ENCODE measurements at places on chromosomes 7 and 10.

DNA sequence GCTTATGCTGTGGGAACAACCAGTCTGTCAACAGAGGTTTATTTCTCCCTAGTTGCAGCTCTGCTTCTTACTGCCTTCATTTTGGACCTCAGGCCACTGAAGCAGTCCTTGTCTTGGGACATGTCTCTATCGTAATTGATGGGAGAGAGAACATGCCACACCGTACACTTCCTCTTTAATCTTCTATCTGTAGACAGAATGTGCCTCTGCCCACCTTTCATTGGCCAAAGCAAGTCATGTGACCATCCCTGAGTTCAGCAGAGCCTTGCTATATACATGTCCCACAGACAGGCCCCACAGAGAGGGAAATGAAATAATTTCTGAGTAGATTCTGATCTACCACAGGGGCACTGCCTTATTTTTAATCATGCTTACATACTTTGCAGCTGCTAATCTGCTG is 98.0 kb downstream of the KCND2 start:
- DNase-seq = no peak

DNA sequence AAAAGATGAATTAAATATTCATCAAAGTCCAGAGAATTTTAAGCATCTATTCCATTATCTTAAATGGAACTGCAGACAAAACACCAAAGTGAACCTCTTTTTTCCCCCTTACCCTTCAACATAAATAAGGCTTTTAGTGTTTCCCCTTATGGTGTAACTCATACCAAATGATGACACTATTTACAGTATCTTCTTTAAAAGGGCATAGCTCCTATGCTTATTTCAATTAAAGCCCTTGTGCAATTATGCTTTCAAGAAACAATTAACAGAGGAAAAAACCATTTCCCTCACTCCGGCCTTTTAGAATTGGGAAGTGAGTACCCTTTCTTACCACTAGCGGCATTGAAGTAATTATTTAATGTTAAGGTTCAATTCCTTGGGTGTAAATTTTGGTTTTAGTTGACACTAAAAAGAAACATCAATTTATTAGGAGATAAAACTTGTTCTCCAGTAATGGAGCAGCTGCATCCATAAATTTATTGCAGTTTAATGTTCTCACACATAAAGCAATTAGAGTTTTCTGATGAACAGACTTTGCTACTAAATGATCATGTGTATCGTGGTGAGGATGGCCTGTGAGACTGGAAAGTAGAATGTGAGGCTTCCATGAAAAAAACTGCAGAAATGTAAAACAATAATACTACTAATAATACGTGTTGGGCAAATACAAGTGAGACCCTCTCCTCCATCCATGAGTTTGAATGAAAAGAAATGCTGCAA is 661.3 kb downstream of the PARD3 start:
- DNase-seq = no peak

DNA sequence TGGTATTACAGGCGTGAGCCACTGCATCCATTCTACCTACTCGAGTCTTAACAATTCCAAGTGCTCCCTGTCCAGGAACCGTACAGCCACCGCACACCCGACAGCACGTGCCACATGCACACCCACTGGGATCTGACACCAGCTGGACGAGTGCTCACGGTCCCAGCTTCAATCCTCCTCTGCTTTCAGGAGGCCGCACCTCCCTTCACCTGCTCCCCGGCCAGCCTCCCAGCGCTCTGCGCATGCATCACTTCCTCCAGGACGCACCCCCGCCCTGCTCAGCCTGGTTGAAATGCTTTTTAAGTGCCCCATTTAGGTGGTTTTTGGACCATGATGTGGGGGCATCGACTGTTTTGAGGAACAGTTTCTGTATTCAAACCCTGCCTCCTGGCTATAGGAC is 47.3 kb upstream of the TMEM213 start:
- DNase-seq = no peak

GRCh38 chr7:55251313-55251712 is 113.8 kb upstream of the LANCL2 start:
- no peak for DNase-seq

DNA sequence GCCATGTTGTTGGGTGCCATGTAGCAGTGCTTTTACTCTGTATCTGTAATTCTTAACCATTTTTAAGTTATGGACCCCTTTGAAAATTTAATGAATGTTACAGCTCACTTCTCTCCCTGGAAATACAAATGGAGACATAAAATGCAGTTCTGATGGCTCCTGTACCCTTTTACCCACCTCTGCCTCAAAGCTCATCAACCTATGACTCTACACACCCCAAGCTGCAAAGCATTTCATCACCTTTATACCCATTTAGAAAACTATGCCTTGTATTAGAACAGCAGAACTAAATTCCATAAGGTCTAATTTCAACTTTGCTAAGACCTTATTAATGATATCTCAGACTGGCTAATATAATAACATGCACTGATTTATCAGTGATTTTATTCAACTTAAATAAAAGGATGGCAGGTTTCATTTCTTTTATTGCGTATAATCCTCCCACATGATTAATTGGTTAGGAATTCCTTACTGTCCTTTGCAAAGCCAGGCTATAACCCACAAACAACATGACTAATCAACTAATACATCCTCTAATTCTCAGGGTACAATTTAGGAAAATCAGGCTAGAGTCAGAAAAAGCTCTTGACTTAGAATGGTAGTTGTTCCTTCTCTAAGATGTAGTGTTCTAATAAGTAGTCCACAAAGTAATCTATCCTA is 68.1 kb downstream of the CPEB3 start:
- no peak for DNase-seq

- DNase-seq = no peak
Measured at GRCh38 chr10:113978802-113979201, 64.9 kb upstream of the ADRB1 start.

DNA sequence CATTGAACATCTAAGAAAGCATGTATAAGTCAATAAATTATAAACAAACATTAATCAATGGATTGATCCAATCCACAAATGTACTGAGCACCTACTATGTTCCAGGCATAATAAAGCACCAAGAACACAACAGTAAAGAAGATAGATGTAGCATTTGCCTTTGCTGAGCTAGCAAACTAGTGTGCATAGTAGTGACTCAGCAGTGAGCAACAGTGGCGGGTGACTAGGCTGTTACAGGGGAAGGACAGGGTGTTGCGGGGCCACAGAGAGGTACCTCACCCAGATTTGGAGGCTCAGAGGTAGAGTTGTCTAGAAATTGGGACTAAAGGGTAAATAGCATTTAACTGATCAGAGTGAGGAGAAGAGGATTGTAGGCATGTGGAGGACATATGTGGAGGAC is 83.6 kb downstream of the NXPH1 start:
- no peak for DNase-seq

DNA sequence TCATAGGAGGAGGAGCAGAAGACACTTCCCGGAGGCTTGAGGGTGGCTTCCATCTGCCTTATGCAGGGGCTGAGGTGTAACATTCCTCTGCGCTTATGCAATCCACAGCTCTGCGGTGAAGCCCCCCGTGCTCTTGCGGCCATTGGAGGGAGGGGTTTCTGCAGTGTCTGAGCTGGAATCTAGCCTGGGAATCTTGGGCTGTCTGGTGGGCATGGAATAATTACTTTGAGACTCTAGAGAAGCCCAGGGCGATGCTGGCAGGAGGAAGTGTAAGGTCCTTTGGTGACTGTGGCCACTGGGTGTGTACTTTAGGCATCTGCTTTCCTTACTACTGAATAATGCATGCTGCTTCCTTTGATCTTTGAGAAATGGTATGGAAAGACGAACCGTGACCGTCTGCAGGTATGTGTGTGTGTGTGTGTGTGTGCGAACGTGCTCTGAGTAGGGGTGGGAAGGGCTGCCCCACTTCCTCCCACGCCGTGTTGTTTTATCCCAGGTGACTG is 181.0 kb downstream of the PRPF18 start:
- DNase-seq = no peak

Measured in HFF-Myc (cell line).